ENCODE measurements at places on chromosomes 5 and 9.
A peak's percentile ranks its signal among the peaks of the same experiment; 100 is the strongest.

- peak; percentile 74 for DNase-seq
These were observed 15.0 kb upstream of the RPS14 start for GRCh38 chr5:150464554-150465012.

GRCh38 chr9:121836366-121836885, 185.0 kb downstream of the DAB2IP start:
- no peak for DNase-seq

- DNase-seq: no peak
These were observed 41.9 kb downstream of the CD180 start for GRCh38 chr5:67154556-67155206.

GRCh38 chr5:142748568-142749249, 21.5 kb upstream of the ARHGAP26 start:
- peak; percentile 73 for DNase-seq

DNA sequence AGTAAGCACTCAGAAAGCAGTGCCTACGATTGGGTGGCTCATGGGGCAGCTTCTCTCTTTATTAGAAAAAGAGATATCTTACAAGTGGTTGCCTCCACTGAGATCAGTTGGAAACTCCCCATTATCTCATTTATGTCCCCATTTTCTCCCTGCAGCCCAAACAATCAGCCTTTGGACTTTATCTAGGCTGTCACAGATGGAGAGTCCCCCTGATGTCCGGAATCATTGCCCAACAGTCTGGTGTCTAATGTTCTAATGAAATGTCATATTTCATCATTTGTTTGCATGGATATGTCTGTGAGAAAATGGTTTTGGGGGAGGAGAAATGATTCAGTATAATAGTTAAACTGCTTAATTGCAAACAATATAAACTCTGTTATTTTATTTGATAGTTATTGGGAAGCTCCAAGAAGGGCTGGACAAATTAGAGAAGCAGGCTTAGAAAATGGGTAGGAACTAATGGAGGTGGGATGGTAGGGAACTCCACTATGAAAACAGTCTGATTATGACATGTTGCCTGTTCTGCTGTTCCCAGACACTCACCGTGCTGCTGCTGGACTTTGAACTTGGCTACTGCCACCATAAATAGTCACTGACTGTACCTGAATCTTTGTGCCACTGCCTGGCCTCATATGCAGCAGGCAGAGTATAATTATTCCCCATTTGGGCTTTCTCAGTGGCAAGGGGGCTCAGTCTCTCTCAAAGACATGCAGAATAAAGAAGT, 38.3 kb upstream of the SMAD5 start:
- DNase-seq: no peak

DNA sequence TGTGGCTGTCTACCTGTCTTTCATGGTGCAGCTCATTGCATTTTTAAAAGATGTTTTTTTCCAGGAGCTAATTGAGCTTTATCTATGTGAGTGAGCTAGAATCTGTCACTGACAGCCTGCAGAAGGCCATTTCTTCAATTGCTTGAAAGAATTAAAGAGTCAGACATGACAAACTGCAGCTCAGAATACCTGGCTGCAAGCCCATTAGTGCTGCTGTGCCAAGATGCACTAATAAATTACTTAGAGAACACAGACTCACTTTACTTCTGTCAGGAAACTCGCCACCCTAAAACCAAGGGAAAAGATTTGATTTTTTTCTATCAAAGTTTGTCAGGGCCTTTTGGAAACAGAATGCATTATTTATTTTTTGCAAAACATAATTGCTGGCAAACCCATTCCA, 368.3 kb downstream of the CAAP1 start:
- no peak for DNase-seq

Data from GM23338 (cell line).